RKO (cell line): ENCODE measurements at places on chromosomes 7 and 10.

DNA sequence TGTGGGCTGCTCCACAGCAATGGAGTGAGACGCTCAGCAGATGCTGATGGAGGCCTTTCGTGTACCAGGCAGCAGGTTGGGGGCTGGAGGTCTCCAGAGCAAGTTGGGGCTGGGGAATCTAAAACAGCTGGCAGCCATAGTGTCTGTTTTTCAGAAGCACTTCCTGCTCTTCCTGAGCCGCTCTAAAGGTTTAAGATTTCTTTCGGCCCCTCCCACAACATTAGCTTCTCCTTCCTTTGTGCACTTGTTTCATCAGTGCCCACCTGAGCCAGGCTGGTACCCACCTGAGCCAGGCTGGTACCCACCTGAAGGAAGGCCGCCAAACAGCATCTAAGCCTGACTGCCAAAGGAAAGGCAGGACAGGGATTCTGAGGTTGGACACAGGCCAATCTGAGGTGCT lies 18.4 kb upstream of the WAPL start:
- DNase-seq: no peak

DNA sequence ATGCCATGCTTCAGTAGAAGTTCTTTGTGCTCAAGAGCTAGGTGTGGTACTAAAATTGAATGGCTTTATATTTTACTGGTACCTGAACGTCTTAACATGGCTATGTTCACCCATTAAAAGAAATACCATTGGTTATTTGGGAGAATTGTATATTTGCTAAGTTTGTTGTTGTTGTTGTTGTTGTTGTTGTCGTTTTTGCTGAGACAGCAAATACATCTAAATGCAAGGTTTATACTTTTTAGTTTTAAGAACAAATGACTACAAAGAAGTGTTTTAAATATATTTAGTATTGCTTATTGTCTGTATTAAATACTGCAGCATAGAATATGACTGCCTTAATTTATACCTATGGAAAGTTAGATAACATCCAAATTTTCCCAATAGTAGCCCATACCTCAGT lies 66.9 kb downstream of the HECW1 start:
- no peak for DNase-seq

- no peak for DNase-seq
These were observed 19.4 kb upstream of the CLDN12 start for GRCh38 chr7:90383861-90384260.

DNA sequence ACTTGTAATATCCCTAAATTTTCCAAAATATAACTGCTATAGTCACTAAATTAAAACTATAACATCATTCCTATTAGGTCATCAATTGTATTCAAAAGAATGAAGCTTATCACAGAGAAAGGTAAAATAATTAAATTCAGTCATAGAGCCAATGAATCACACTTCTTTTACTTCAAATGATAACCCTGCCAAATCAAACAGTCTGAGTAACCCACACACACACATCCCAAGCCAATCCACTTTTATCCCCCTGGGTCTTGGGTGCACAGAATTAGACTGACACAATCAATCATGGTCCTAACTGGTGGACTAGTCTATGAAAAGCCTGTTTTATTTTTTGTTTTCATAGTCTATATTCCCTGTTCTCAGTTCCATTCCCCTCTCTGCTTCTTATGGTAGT lies 25.6 kb downstream of the CTNNA3 start:
- no peak for DNase-seq

DNA sequence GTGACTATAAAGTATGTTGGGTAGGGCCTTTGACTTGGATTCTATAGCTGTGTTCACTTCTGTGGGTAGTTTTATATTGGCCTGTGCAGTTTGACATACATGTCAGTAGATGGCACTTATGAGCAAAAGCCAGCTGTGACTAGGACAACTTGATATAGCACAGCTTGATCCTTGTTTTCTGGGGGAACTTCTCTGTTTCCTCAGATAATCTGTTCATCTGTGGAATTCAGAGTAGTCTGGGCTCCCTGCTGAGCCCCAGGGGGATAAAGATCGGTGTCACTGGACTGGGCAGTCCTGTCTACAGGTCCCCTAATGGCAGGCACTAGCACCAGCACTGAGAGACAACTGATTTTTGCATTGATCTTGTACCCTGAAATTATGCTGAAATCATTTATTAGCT lies 25.4 kb downstream of the CYP2C9 start:
- peak; percentile 74 for DNase-seq

- peak; percentile 11 for DNase-seq
These were observed 54.2 kb downstream of the FAM53B start for GRCh38 chr10:124689911-124690498.

DNA sequence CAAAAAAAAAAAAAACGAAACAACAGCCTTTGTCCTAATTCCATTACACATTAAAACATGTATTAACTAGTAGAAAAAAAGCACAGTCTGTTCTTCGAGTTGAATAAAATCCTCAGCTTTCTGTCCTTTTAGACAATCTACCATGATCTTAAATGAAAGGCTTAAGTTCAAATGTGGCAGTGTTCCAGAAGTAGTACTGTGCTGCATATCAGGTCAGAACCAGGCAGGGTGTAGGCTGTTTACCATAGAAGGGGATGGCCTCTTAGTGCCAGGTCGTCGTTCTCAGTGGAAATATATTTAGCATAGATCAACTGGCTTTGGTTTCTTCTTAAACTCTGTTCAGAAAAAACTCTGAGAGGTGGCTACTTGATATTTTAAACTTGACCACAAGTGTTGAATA lies 612.0 kb downstream of the CNTNAP2 start:
- DNase-seq: no peak

DNA sequence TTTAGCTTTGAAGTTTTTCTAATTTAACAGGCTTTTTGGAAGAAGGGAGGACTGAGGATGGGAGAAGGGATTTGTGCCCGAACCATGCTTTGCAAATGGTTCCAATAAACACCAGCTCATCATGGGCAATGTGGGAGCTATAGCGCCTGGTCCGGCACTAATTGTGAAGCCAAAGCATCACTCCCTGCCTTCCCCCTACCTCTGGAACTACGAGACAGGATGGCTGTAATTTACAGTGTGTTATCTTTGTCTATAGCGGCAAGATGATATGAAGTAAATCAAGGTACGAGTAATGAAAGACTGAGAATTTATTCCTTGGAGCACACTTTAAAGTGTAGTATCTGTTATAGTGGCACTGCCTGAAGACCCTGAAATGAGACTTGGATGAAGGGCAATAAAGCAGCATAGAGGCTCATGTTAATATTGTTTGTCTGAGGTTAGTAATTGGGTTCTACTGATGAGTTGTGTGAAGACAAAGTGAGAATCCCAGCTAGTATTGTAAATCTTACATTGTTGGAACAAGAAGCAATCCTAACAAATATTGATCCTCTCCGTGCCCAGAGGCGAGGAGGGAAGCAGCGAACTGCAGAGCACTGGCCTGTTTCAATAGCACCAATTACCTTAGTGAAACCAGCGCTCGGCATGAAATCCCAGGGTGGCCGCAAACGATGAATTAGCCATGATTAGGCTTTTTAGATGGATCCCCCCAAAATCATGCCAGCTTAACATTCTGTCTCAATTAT lies 507.1 kb downstream of the LRMDA start:
- no peak for DNase-seq

DNA sequence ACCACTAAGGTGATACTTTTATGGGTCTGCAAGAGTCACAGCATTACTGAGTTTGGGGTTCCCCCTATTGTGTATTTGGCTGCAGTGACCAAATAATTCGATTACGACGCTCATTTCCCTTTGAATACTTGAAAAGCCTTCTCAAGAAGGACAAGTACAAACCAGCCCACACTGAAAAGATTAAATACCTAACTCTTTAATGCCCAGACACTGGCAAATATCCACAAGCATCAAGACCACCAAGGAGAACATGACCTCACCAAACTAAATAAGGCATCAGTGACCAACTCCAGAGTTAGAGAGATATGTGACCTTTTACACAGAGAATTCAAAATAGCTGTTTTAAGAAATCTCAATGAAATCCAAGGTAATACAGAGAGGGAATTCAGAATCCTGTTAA lies 31.8 kb upstream of the SFTPD start:
- no peak for DNase-seq

DNA sequence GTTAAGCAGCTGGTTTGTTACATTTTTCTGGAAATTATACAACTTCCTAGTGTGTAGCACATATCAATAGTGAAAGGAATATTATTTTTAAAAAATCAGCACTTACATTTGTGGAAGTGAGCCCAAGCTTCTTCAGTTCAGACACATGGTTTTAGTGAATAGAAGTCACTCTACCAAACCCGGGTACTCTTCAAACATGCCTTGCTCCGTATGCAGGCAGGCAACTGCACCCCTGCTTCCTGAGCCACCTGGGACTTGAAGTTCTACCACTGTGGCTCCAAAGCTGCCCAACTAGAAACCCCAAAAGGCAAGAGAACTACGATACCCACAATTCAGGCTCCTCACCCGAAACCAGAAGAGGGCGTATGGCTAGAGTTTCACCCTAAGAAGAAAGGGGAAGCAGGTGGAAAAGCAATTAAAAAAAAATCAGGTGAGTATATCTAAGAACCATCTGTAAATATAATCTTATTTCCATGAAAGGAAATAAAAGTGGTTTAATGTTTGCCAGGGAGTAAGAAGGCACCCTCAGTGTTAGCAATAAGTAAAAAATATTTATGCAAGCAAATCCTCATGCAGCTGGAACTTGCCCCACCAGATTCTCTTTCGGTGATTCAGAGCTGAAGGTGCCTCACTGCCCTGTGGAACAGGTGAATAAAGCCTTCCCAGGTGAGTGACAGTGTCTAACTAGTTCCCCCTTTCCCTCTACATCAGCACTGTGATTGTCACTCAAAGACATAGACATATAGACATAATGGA lies at the start of gene MACC1:
TSS of gene MACC1 (minus strand) at position 192 of the 756 bp plus-strand sequence. CDS start 55,522 bp downstream, outside the sequence.
- DNase-seq: no peak

DNA sequence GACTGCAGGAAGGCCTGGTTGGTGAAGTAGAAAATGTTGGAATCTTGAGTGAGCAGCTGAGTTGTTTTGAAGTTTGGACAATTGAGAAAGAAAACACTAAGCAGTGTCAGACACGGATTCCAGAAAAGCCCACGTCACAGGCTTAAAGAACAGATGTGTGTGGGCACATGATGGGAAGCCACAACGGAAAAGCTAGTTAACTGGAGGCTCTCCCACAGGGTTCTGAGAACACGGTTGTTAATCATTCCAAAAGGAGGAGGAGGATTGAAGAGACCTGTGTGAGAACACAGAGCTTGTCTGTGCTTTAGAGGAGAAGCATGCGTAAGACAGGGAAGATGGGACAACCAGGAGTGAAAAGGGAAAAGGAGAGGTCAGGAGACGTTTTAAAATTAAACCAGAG lies 42.6 kb downstream of the SHH start:
- DNase-seq: no peak

DNA sequence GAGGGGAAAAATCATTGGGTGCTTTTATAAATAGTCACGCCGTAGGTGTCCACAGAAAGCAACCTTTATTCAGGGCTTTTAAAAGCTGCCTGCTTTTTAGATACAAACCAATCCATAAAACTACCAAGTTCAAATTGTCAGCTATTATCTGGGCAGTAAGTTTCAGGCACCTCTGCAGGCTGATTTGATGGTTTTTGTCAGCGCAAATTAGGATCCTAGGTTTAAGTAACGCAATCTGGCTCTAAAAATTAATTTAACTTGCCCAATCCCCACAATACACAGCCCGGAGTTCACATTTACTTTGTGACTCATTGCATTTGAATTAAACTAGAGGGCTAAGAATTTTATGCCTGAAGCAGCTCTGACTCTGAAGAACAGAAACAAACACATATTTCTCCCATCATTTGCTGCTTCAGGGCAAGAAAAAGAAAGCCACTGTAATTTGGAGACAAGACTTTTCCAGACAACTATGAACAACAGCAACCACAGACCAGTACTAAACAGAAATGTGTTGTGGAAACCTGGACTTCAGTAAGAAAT lies 43.3 kb downstream of the NRP1 start:
- DNase-seq: no peak

DNA sequence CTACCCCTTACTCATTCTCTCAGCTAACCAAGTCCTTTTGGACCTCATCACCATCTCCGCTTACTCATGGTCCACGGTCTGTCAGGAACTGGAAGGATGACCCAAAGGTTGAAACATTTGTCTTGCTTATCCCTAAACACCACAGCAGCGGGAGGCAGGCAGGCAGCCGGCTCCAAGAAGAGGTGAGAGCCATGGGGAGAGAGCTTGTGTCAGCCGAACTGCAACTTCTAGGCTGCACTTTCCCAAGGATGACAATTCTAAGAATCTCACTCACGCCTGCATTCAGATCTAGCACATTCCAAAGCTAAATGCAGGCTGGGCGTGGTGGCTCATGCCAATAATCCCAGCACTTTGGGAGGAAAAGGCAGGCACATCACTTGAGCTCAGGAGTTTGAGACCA lies 86.0 kb downstream of the SPDYE5 start:
- DNase-seq: no peak

- no peak for DNase-seq
These were observed 4.9 kb downstream of the AEBP1 start for GRCh38 chr7:44108768-44109750.

GRCh38 chr10:14975672-14976273 lies 16.6 kb downstream of the MEIG1 start:
- DNase-seq: no peak

DNA sequence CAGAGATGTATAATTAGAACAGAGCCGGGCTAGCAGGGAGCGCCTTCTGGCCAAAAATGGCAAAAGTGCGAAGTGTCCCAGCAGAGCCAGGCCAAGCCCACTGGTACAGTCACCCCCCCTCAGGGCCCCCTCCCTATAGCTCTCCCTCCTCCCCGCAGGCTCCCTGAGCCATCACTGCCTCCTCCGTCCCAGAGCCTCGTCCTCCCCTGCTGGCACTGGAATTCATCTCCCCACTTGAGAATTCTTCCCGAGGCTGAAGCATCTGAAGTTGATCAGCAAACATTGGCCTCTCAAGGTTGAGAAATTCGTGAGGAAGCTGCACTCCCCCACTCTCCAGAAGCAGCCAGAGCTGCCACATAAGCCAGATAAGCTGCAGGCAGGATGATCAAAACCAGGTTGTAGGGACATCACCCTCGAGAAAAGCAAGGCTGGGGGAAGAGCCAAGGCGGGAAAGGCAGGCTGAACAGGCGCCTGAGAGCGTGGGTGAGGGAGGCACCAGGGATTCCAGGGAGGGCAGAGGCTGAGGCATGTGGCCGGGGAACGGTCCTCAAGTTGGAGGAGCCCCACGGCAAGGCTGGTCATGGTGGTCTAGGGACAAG lies 23.4 kb downstream of the CAMK2G start:
- DNase-seq: no peak

DNA sequence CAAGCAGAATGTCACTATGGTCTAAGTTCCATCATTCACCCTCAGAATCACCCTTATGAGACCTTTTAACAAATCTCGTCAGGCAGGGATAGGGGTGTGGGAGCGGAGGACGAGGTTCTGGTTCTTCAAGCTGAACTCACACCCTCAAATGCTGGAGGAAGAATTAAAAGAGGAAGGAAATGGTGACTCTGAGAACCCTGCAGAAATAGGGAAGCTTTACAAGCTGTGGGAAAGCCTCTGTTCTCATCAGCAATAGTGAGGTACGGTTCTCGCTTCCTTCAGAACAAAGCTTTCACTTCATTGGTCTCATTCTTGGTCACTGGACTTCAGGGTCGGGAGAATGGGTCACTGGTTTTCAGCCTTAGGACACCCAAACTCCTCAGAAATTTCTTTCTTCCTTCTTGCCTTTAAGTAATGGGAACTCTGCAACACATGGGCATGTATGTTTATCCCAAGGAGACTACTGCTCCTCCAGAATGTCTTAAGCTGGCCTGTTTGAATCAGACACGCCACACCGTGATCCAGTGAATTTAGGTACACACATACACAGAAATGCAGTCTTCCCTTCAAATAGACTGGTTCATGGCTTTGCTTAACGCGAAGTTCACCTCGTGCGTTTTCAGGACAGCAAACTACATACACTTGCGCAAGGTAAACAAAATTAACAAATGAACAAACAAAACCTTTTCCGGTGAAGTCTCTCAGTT lies 226.0 kb downstream of the SFMBT2 start:
- no peak for DNase-seq
